Stimulated activated naive CD8-positive, alpha-beta T cell treated with anti-CD3 and anti-CD28 coated beads, Interleukin-15, Interleukin-2, amounts not matched to agents 100 U/mL and 50 U/mL, for 24 hours (primary cell): ENCODE measurements at places on chromosomes 13 and 19.

DNA sequence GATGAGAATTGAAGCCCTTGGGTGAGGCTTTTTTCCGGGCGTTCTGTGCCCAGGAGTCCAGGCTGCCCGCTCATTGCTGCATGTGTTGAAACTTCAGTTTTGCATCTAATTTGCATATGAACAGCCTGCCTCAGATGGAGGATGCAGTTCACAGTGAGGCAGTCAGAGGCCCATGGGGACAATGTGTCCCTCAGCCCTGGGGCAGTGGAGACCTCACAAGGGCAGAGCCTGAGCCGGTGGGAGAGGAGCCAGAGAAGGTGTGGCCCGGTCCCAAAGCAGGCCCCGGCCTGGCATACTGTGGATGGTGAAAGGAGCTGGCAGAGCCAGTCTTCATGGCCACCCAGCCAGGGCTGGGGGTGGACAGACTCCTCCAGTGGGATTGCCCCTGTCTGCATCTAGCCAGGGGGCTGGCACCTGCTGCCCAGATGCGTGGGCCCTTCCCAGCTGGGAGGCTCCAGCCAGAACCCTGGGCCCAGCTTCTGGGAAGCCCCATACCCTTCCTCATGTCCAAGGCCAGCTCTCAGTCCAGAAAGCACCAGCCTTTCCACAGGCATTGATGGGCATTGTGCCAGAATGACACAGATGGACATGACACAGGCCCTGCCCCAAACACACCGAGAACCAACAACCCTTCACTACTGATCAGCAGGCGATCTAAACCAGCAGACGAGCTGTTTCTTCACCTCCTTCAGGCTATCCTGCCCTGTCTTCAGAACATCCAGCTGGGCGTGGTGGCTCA is 32.9 kb upstream of the KCTD15 start:
- DNase-seq, result no peak

DNA sequence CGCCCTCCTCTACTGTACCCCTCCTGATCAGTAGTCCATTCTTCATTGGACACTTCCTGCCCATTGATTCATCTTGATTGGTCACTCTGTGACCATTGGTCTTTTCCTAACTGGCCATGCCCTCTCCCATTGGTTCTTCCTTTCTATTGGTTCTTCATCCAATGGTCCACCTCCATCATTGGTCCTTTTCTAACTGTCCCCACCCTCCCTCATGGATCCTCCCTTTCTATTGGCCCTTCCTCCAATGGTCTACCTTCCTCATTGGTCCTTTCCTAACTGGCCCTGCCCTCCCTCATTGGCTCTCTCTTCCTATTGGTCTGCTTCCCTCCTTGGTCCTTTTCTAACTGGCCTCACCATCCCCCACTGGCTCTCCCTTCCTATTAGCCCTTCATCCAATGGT is 7.1 kb downstream of the KLK6 start:
- DNase-seq, result no peak

DNA sequence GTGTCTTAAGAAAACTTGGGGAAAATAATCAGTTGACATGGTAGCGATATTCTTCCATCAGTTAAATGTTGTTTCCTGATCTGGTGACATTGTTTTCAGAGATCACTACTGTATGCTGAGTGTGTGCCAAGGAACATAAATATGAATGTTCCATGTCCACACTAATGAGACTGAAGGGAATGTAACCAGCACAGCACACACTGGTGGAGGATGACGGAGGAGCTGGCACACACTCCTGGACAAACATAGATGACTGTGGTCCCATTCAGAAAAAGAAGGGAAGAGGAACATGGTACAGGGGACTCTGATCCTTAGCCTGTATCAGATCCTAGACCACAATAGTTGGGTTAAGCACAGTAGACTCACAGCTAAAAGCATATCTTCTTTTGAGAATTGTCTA is 574.8 kb downstream of the MYO16 start:
- DNase-seq, result no peak

GRCh38 chr13:49071341-49071937 is 95.7 kb downstream of the FNDC3A start:
- no peak for DNase-seq

DNA sequence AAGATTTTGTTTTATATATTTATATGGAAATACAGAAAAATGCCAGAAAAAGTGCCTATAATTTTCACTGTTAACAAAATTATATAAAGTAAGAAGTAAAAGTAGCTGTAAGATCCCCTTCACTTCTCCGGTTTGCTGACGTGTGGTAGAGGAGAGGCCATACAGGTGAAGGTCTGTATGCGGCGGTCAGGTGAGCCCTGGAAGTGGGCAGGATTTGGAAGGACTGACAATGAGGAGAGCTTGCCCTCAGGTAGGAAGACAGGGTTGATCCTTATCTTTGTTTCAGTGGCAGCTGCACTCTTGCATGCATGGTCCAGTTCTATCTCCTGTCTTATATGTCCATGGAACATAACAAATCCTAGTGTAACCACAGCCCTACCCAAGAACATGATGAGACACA is 16.9 kb upstream of the TFDP1 start:
- no peak for DNase-seq

DNA sequence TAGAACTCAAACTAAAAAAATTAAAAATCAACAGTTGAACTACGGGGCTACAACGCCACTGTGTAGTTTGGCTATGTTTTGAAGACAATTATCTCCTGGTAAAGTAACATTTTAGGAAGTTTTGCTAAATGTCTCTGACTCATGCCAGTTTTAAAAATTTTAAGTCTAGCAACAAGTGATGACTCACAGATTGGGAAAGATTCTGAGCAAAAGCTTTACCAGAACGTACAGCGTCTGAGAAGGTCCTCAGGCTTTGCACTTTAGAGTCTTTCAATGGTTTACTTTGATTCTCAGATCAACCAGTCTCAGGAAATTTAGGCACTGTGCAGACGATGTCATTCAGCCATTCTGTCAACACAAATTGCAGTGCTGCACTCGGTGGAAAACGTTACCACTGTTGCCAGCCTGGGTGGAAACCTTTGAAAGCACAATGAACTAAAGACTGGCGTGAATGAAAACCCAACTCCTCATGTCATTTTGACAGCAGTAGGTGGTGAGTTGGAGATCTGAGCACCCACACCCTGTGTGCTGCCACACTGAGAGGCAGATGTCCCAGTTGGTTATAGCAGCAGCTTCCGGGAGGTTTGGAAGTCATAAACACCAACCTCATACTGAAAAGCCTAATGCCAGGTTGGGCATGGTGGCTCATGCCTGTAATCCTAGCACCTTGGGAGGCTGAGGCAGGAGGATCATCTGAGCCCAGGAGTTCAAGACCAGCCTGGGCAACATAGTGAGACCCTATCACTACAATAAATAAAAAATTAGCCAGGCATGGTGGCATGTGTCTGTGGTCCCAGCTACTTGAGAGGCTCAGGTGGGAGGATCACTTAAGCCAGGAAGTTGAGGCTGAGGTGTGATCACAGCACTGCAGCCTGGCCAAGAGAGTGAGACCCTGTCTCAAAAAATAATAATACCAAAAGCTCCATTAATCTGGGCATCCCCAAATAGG is 6.3 kb upstream of the WTIP start:
- DNase-seq, result peak; percentile 11

GRCh38 chr19:4305257-4305612 is 837 bp downstream of the FSD1 start:
- no peak for DNase-seq
